ENCODE measurements at places on chromosomes 13 and 19.

- no peak for DNase-seq
Observed at GRCh38 chr13:93945621-93946020, 533.9 kb downstream of the DCT start.

- DNase-seq, result no peak
Observed at GRCh38 chr13:90770334-90770733, 577.2 kb upstream of the MIR17HG start.

DNA sequence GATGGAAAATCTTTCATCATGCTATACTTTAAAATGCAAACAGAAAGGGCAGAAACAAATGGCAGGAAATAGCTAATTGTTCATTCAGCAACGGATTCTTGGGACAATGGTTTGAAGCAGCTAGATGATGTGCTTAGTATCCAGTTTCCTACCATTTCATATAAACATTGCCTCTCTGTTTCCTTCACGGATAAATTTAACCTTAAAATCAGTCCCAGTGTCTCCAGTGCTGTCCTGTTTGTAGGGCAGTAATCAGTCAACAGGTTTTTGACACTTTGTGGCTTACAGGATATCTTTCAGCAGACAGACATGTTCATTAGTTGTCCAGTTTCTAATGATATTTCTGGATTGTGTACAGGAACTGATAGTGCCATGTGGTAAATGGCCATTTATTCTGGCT is 24.7 kb upstream of the RB1 start:
- DNase-seq, result no peak

- DNase-seq, result no peak
Observed at GRCh38 chr13:99866781-99867180, 104.8 kb downstream of the ZIC5 start.

DNA sequence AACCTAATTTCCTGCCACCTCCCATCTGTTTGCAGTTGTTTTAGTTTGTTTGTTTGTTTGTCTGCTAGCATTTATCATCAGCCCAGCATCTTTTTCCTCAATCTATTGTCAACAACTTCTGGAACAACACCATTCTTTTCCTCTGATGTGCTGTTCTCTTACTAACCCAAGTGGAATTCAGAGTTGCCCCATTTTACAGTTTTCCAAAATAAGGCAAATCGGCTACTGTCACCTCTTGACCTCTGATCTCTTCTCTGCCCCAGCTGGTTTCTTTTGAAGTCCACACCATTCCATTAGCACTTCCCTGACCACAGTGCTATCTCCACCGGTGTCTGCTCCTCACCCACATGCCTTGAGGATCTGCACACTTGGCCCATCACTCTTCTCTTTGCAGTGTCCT is 102.4 kb downstream of the EFNB2 start:
- no peak for DNase-seq

DNA sequence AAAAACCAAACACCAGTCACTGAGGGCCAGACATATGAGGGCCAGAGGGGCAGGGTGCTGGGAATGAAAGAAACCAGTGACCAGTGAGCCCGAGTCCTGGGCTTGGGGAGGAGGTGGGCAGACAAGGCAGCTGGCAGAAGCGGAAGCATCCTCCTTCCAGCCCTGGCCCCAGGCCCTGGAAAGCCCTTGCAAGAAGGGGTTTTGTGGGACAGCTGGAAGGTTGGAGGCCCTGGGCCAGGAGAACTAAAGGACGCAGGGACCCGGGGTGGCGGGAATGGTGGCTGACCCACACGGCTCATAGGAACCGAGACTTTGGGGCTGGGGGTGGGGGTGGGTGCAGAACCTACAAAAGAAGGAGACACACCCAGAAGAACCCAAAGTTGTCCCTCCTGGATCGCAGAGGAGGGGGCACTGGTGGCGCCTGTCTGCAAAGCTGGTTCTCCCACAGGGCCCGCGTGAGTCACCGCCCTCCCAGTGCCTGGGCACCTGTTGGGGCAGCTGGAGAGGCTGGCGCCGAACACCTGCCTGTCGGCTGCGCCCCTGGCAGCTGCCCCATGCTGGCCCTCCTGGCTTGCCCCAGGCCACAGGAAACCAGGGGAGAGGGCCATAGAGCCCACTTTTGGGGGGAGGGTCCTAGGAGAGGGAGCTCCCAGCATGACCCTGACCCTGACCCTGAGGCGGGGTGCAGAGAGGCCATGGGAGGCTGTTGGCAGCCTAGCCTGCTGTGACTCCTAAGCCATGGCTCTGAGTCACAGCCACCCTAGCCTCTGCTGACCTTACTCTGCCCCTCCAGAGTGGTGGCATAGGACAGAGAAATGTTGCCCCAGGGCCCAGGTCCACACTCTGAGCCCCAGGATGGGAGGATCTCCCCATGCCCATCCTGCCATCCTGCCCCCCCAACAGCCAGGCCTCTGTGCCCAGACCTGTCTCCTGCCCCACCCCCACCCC is 802 bp downstream of the DMPK start:
- DNase-seq, result no peak

- no peak for DNase-seq
Observed at GRCh38 chr13:59504407-59504806, 659.3 kb downstream of the DIAPH3 start.

GRCh38 chr13:78680576-78681350 is 21.8 kb upstream of the OBI1 start:
- no peak for DNase-seq

DNA sequence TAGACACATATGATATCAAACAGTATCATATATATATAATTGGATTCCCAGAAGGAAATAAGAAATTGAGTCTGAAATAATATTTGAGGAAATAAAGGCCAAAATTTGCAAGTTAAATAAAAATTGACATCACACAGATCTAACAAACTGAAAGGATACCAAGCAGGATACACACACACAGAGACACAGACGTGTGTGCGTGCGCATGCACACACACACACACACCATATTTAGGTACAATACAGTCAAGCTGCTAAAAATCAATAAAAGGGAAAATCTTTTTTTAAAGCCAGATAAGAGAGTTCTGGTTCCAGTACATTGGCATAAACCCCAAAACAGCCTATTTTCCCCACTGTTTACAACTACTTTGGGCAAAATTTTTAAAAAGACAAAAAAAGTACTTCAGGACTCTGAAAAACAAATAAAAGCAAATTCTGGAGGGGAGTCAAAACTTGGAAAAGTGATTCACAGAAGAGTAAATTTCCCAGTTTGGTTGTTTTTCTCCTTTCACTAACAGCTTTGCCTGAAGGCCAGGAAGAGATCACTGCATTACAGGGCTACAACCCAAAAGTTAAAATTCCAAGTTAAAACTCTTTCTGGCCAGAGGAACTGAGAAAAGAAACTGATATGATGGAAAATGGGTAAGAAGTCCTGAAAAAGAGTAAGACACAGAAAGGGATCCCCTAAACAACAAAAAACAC is 16.2 kb downstream of the MYCBP2 start:
- no peak for DNase-seq

DNA sequence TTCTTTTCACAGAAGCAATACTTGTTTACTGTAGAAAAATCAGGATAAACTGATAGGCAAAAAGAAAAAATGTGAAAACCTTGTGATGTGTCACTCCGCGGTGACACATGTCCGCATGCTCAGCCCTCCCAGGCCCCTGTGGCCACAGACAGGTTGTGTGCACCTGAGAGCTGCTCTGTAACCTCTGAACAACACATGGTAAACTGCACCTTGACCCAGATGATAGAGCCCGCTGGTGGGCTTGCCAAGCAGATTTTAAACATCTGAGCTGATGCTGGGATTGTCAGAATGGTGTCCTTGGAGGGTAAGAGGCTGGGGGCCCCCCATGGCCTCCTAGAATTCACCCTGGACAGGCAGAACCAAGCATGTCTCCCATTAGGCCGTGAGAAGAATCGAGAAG is 33.8 kb downstream of the DHRS12 start:
- DNase-seq, result no peak

- DNase-seq, result no peak
Observed at GRCh38 chr19:3420909-3421619, 54.7 kb downstream of the NFIC start.

All from ecto neural progenitor cell (in vitro differentiated cells).